ENCODE measurements at places on chromosomes 1 and 21.
A peak's percentile ranks its signal among the peaks of the same experiment; 100 is the strongest.

DNA sequence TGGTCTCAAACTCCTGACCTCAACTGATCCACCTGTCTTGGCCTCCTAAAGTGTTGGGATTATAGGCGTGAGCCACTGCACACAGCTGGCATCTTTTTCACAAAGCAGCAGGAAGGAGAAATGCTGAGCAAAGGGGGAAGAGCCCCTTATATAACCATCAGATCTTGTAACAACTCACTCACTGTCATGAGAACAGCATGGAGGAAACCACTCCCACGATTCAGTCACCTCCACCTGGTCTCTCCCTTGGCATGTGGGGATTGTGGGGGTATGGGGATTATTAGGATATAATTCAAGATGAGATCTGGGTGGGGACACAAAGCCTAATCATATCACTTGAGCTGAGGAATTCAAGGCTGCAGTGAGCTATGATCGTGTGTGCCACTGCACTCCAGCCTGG is 3.0 kb upstream of the MFSD2A start:
- DNase-seq, result no peak

DNA sequence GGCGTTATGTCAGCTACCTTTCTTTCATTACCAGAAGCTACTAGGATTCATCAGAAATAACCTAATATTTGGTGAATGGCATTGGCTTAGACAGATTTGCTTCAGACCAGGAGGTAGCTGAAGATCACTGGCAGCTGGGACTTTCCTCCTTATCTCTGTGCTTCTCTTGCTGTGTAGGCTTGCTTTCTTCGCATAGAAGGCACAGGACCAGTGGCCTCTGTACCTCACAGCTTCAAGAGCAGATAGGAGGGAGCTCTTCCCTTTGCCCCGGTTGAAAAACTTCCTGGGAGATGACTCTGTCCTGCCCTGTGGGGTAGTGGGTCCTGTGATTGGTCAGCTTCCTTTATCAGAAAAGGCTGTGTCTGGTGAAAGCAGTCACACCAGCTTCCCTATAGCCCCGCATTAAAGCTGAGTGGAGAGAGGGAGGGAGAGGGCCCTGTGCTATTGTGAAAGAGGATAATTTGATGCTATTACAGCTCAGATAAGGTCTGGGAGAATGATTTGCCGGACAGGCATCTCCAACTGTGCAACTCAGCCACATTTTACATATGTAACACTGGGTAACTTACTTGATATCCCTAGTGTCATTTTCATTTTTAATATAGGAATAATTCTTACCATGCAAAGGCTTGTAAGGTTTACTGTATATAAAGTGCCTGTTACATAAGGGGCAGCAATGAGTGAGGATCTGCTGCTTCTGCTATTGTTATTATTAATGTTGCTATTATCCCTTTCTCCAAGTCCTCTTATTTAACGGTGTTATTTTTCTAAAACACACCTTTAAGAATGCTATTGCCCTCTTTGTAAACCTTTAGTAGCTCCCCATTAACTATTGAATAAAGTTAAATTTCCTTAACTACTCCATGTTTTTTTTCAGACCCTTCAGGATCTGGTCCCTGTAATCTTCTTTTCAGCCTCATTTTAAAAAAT is 31.6 kb downstream of the OSBPL9 start:
- peak; percentile 38 for DNase-seq

GRCh38 chr1:31510304-31510703 is 66.0 kb upstream of the TINAGL1 start:
- no peak for DNase-seq

- DNase-seq, result peak; percentile 48
Measured at GRCh38 chr1:110173466-110174105, 23.3 kb downstream of the SLC6A17 start.

DNA sequence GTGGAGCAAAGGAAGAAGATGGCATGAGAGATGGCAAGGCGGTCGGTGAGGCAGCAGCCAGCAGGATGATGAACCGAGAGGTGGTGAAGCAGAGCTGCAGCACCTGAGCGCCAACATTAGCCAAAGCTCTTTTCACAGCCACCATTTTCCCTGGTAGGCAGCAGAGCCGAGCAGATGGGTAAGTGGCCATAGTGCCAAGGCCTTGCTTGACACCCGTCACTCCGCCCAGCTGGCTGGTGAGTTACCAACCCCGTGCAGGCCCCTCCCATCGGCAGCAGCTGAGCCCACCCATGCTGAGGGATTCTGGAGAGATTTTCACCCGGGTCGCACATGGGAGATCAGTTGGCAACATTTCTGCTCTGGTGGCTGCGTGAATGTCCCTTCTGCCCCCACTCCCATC is 647.7 kb downstream of the PTPRU start:
- no peak for DNase-seq

GRCh38 chr1:24683713-24684162 is 40.6 kb downstream of the SRRM1 start:
- DNase-seq, result peak; percentile 84

- peak; percentile 64 for DNase-seq
Measured at GRCh38 chr1:68116643-68117235, 66.3 kb upstream of the DIRAS3 start.

DNA sequence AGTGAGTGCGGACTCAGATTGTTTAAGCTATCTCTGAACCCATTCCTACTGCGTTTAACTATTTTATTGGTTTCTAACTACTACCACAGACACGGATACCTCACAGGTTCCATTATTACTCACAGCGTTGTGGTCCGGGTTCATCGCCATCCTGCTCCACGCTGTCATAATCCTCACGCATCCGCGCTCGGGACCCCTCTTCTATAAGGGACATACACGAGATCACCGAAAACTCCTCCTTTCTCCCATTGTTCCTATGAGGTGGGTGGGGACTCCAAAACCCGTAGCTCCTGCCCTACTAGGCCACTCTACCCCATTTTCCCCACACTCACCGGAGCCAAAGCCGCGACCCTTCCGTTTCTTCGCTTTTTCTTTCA is 610 bp downstream of the RBM8A start:
- DNase-seq, result no peak

GRCh38 chr21:15121655-15122120 is 56.9 kb upstream of the NRIP1 start:
- DNase-seq, result no peak

DNA sequence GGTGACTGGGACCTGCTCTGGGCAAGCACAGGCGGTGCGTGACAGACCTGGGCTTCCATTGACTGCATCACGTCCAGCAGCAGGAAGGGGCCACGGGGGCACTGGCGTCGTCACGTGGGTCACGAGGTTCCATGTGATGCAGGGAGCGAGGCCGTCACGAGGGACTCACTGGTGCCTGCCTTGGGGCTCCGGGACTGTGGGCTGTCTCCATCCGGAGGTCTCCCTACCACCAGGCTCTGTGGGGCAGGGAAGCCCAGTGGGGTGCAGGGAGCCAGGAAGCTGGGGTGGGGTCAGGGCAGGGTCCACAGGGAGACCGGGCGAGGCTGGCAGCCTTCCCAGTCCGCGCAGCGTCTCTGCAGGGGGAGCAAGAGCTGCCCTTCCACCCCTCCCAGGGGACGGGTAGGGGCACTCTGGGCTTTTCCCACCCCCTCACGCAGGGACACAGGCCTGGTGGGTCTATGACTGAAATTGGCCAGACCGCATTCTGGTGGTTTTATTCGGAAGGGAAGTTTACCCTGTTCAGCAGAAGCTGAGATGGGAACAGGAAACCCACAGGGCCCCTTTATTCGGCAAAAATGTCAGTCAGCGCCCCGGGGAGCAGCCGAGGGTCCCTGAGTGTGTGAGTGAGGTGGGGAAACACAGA is 416 bp upstream of the TNFRSF14 start:
- DNase-seq, result peak; percentile 46

GRCh38 chr1:171738911-171739310 is 3.0 kb downstream of the VAMP4 start:
- DNase-seq, result peak; percentile 24

GRCh38 chr1:99236756-99237155 is 27.5 kb upstream of the PLPPR4 start:
- no peak for DNase-seq

GRCh38 chr1:39026866-39027507 is 837 bp downstream of the NDUFS5 start:
- DNase-seq, result no peak

- DNase-seq, result no peak
Measured at GRCh38 chr1:30385246-30385995, 338.0 kb downstream of the MATN1 start.

DNA sequence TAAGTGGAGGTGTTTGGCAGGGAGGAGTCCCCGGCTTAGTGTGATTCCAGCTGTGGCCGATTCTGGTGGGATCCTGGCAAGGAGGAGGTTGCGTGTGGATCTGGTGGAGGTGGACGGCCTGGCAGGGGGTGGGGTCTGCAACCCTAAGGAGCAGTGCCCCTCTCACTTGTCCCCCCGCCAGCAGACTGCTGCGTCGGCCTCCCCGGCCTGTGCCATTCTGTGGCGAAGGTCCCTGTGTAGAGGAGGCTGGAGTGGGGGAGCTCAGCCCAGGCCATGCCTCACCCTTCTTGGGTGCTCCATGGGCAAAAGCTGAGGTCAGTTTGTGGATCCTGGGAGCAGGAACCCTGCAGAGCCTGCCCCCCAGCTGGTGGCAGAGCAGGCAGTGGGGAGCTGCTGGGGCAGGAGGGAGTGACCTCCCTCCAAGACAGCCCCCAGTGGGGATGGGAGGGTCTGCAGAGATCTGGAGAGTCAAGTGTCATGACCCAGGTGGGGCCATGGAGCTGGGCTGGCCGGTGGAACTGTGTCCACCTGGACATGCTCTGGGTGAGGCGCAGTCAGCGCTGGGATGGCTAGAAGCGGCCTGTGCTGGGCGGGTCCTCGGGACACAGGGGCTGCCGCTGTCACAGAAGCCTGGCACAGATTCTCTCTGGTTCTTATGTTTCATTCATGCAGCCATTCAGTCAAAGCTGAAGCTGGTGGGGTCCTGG is 5.3 kb downstream of the MIB2 start:
- no peak for DNase-seq

GRCh38 chr1:169261884-169262283 is 105.7 kb downstream of the NME7 start:
- DNase-seq, result no peak

DNA sequence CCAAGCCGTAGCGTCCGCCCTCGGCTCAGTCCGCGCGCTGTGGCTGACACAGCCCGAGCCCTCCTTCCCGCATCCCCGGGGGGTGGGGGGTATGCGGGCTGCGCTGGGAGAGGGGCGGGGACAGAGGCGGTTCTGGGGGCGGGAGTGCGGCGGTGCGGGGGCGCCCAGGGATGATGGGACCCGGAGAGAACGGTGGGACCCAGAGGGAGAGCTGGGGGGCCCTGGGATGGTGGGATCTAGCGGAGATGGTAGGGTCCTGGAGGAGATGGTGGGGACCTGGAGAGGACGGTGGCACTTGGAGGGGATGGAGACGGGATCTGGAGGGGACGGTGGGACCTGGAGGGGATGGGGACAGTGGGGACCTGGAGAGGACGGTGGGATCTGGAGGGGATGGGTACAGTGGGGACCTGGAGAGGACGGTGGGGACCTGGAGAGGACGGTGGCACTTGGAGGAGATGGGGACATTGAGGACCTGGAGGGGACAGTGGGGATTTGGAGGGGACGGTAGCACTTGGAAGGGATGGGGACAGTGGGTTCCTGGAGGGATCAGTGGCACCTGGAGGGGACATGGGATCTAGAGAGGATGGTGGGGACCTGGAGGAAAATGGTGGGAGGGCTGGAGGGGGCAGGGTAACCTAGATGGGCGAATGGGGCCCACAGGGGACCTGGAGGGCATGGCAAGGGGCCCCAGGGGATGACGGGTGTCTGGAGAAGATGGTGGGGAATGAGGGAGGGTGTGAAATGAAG is 477 bp downstream of the SNAP47 start:
- no peak for DNase-seq

GRCh38 chr1:211623515-211623914 is 44.6 kb upstream of the SLC30A1 start:
- DNase-seq, result no peak

GRCh38 chr1:74396933-74397332 is 115.5 kb downstream of the LRRC53 start:
- DNase-seq, result no peak

Data from GM03348 (cell line).